Retina (tissue), 1 donor: ENCODE measurements at places on chromosomes 1 and 21.

DNA sequence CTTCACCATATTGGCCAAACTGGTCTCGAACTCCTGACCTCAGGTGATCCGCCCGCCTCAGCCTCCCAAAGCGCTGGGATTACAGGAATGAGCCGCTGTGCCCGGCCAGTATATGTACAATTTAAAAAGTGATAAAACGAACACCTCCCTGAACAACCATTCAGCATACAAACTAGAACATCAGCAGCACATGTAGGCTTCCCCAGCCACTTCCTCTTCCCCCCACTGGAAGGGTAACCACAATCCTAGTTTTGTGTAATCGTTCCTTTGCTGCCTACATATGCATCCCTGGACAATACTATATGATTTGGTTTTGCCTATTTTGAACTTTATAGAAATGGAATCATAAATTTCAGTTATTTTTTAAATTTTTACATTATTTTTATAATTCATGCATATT lies 60.4 kb downstream of the DESI2 start:
- no peak for DNase-seq

DNA sequence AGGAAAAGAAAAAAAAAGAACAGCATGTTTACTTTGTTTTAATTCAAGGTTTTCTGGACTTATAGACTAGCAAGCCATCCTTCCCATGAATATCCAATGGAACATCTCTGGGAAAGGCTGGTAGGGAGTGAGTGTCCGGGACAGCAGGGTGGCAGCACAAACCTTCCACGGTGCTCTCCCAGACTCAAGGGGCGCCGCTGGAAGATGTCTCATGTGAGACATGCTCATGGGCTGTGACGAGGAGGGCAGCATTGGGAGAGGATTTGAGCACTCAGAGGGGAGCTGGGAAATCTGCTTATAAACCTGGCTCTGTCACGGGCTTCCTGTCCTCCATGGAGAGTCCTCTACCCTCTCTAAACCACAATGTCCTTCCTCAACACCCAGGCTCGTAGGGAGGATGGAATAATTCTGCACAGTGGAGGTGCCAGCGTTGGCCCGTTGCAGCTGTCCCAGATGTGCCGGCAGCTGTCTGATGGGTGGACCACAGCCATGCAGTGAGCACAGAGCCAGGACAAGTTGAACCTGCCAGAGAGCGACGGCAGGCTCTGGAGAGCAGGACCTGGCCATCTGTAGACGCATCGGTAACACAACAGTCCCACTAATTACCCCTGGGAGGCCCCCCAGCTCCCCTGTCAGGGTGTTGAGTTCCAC lies 100.1 kb upstream of the IGSF21 start:
- DNase-seq: no peak

GRCh38 chr1:22237433-22238093 lies 94.7 kb upstream of the WNT4 start:
- DNase-seq: no peak

GRCh38 chr21:41877901-41878830 lies 978 bp downstream of the PRDM15 start:
- DNase-seq: peak; percentile 59

DNA sequence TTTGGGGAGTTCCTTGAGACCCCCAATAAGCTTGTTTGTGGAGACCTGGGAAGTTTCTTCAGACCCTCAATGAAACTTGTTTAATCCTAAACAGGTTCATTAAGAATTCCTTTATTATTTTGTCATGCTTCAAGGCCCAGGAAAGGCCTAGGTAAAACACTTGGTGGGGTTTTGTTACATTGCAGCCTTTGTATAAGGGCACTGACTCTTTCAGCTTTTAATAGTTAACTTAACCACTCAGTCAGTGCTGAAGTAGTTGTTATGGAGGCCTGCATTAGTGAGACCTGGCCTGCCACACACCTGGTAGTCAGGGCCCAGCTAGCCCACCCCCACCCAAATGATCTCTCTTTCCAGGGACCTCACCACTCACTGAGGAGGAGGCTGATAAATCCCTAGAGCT lies 103.7 kb downstream of the FCRL5 start:
- DNase-seq: no peak

DNA sequence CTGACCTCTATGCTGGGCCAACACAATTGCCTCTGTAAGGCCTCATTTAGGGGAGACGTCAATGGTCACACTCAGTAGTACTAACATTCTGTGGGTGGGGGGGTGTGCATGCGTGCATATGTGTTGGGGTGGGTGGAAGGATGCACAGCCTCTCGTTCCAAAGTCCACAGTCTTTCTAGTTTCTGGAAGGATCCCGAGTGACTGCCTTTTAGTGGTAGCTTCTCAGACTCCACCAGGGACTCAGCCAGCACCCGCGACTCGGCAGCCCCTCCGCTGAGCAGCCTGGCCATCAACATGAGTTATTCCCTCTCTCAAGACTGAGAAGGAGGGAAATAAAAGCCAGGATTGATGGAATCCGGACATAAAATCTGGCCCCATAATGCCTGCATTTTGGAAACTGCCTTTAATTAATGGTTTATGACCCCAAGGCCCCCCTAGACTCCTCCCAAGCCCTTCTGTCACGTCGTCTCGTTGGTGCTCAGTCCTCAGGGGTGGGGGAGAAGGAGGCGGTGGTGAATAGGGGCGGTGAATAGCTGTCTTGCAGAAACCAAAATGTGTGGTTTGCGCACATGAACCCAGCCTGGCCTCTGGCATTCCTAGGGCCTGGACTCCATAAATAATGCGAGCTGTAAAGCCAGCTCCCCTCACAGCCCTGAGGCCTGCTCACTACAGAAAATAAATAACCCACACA lies 65.1 kb upstream of the TMEM51 start:
- peak; percentile 65 for DNase-seq

- no peak for DNase-seq
Observed at GRCh38 chr21:27206368-27206982, 239.6 kb upstream of the ADAMTS5 start.

GRCh38 chr1:39352881-39353280 lies 138.6 kb upstream of the BMP8A start:
- no peak for DNase-seq

- DNase-seq: no peak
Observed at GRCh38 chr1:8083739-8084484, 57.8 kb upstream of the ERRFI1 start.

GRCh38 chr1:168301664-168302320 lies 21.1 kb downstream of the TBX19 start:
- DNase-seq: no peak

GRCh38 chr1:20276485-20277159 lies 14.1 kb upstream of the VWA5B1 start:
- peak; percentile 50 for DNase-seq

DNA sequence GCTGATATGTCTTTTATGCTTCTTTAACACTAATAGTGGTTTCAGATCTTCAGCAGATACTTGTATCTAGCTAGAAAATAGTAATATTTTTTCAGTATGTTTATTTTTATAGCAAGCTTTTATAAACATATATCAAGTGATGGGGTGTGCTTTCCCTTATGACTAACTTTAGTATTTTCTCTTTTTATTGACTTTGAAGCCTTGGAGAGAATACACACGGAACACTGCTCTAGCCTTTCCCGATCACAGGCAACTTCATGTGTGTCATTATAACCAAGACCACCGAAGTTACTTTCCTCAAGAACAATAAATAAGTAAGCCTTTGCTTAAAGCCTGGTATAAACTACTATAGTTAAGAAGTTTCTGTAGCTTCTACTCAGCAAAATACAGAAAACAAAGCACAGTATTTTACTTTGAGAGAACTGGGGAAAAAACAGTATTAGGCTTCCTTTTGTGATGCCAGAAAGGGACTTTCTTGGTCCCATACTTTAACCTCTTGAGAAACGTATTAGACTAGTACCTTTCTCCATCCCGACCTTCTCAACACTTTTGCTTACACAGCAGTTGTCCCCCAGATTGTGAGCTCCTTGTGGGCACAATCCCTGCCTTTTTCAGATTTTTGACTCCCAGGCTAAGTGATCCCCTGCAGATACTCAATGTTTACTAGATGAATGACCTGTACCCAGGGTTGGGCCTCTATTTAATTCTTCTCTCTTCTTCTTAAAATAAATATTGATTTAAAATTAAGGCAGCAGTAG lies 3.3 kb downstream of the ADSS2 start:
- no peak for DNase-seq

DNA sequence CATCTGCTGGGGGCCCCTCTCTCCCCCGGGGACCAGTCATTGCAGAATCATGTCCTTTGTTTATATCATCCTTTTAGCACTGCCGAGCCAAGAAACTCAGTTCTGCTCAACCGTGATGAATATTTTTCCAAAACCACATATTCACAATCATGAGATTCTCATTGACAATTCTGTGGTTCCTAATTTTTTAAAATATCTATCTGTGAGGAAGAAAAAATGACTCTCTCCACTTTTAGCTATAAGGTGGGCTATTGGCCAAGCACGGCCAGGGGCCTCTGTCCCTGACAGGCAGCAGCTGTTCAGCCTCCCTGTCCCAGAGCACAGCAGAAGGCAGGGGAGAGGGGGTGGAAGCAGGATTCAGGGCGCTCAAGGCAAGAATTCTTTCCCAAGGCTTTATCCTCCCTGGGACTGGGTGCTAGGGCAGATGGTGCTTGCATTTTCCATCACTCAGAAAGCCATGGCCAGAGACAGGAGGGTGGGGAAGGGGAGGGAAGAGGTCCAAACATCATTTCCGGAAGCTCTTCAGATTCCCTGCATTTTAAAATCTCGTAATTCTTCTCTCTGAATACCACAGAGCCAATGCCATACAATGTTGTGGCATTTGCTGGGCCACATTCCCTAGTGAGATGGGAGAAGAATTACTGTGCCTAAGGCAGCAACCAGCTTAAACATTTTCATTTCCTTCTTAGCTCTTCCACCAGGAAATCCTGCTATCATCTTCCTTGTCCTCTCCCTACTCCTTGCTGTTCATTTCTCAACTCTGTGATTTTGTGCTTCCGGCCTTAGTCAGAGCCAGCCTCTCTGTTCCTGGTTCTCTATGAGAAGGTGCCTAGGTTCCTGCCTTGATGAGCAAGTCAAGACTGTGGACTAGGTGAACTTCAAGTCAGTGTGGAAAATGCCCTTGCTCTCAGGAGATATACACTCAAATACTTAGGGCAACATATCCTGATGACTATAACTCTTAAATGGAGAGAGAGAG lies 60.3 kb downstream of the KCNJ6 start:
- DNase-seq: peak; percentile 45

- DNase-seq: no peak
Observed at GRCh38 chr21:44357064-44357837, 3.8 kb downstream of the TRPM2 start.
